ENCODE measurements at places on chromosomes 6 and 20.

DNA sequence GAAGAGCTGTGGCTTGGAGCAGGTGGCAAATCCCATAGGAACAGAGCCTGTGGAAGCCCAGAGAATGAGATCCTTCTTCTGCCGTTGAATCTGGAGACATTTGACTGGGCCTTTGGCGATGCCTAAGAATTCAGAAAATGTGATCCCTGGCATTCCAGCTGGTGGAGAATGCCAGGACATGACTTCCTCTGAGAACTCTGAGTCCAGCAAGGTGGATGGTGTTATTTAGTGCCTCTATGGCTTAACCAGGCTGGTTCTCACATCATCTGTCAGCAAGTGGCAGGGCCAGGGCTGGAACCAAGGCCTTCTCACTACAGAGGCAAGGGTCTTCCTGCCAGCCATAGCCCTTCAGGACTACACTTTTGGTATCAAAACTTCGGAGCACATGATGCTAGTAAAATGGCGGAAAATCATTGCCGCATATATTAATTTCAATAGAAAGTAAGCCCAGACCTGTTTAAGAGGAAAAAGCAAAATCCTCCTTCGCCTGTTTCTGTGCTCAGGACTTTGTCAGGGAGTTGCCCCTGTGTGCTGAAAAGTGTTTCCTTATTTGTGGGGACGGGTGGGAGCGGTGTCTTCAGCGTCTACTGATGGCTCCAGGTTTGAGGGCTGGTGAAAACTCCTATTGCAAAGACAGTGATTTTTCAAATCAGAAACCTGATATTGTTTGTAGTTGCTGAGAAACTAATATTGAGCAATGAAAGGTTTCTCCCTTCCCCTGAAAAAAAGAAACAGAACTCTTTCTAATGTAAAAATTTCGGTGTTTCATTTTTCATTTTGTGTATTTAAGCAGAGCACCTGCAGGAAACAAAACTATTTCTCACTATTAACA is 23.9 kb downstream of the DUSP22 start:
- no peak for DNase-seq

DNA sequence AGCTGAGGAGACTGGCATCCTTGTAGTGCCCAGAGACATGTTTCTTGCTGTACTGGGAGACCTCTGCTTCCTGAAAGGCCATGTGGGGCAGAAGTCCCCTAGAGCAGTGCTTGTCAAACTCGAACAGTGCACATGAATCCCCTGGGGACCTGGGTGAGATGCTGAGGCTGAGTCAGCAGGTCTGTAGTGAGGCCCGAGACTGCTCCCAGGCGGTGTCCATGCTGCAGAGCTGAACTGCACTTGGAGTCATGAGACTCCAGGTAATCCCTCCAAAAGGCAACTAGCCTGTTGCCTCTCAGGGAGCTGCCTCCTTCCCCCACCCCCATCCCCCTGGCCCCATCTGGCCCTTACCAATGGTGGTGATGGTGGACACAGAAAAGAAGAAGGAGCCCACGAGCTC is 3.7 kb downstream of the KCNK17 start:
- no peak for DNase-seq

DNA sequence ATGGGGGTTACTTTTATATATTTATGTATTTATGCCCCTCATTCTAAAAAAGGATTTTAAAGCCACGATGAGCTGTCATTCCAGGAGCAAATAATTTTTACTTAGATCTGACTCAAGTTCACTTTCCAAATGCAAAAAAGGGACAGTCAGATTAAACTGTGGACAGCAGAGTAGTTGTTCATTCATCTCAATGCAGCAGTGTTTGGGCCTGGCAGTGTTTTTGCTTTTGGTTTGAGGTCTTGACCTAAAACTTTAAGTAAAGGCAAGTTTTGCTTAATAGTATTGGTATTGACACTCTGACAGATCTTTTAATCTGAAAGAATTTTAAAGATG is 13.9 kb downstream of the JARID2 start:
- no peak for DNase-seq

- no peak for DNase-seq
These were observed 68.9 kb upstream of the SCGN start for GRCh38 chr6:25583099-25583498.

DNA sequence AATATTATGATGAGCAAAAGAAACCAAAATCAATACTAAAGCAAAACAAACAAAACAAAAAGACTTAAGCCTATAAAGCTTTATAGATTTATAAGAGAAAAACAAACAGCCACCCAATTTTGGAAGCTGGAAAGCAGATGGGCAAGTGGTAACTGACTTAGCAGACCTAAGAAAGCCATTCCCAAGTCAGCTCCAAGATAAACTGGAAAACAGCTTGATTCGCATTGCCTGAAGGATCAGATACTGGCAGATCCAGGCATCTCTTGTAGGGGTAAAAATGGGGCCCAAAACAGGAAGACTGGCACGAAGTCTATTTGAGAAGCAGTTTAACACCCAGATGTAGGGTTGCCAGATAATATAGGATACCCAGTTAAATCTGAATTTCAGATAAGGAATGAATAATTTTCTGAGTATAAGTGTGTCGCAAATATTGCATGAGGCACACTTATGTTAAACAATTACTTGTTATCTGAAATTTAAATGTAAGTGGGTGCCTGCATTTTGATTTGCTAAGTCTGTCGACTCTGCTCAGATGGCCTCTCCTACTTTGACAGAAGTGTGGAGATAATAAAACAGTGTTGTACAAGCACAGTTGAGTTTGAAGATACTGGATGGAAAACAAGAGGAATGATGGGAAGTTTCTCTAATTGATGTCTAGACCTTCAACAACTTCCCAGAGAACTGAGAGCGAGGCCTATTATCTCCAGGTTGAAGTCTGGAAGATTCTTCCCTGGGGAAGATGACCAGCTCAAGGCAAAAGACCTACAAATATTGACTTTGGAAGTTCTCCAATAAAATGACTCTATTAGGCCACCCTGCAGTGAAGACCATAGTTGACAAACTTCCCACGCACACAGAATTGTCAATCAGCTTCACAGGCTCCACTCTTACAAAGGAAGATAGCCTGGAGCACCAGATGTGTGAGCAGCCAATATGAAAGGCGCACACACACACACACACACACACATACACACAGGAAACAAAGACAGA is 113.4 kb downstream of the FAM50B start:
- DNase-seq, result no peak

- DNase-seq, result no peak
These were observed 31.7 kb upstream of the VEGFA start for GRCh38 chr6:43738267-43738676.

DNA sequence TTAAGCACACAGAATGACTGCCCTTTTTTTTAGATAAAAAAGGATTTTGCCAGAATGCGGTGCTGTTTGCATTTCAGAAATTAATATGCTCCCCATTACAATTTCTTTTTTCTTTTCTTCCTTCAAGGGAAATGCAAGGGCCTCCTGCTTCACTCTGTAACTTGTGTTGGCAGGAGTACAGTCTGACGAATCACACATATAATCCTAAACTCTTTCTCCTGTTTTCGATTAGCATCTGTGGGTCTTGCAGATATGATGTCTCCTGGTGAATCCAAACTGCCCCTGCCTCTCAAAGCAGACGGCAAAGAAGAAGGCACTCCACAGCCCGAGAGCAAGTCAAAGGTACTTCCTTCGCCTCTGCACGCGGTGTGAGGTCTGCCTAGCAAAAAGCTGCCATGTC is 149.5 kb downstream of the TMEM242 start:
- no peak for DNase-seq

DNA sequence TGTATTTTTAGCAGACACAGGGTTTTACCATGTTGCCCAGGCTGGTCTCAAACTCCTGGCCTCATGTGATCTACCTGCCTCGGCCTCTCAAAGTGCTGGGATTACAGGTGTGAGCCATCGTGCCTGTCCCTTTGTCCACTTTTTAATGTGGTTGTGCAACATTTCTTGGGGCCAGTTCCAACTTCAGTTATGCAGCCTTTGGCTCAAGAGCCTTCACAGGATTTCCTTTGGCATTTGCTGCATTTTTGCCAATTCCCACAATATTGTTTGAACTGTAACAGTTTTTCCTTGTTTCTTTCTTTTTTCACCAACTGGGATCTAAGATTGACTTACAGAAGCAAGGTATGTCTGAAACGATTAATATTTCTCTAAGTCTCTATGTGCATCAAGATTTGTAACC is 63.6 kb downstream of the EDN1 start:
- DNase-seq, result no peak

DNA sequence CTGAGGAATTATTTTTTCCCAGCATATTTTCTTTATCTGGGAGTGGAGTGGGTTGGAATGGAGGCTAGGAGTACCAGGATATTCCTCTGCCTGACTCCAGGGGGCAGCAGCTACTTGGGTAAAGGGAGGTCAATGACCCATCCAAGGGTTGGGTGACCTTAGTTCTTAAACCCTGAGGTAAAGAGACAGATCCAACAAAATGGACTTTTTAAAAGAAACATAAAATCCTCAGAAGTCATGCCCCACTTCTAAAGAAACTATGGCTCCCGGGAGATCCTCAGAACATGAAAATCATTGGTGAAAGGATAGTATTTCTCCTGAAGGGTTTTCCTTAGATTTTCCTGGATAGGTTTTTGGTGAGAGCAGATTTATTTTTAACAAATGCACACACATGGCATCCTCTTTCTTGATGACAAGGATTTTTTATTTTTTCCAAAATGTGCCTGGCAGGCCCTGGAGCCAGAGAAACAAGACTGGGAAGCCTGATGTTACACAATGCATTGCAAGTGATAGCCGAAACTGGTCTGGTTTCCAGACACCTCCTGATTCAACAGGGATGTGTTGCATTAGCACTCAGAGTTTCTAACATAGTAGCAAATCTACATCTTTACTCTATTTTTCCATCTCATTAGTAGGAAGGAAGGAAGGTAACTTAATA is 240.9 kb upstream of the BTBD3 start:
- DNase-seq, result no peak

DNA sequence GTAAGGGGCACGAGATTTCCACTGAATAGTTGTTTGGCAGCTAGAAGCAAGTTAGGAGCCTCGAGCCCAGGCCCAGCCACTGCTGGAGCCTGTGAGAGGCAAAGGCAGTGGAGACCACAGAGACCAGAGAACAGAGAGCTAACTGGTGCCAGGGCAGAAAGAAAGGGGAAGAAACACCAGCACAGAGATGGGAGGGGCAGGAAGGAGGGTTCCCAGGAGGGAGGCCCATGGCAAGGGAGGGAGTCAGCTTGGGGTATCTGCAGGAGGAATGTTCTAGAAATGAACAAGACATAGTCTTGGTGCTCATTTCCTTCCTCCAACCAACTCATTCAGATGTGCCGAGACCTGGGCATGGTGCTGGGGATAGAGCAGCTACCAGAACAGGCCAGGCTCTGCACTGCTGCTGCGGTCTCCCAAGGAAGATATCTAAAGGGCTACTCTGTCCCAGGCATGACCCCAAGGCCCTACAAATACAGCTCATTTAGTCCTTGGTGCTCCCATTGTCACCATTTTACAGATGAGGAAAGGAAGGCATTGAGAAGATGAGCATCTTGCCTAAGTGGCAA is 10.7 kb downstream of the ANGPT4 start:
- no peak for DNase-seq

DNA sequence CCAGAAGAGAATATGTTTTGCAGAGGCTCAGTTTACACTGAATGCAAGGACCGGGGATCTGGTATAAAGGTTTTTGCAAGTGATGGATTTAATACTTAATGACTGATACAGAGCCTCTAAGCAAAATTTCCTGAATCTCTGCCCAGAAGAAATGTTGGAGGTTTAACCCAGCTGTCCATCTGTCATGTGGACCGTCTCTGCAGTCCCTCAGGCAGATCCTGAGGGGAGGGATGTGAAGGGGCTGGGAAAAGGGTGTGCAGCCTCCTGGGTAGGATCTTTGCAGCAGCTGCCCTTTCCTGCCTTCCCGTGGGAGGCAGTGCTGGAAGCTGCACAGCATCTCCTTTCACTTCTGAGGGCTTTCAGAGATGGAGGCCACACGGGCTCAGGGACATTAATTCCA is 207.0 kb downstream of the SLC24A3 start:
- no peak for DNase-seq

DNA sequence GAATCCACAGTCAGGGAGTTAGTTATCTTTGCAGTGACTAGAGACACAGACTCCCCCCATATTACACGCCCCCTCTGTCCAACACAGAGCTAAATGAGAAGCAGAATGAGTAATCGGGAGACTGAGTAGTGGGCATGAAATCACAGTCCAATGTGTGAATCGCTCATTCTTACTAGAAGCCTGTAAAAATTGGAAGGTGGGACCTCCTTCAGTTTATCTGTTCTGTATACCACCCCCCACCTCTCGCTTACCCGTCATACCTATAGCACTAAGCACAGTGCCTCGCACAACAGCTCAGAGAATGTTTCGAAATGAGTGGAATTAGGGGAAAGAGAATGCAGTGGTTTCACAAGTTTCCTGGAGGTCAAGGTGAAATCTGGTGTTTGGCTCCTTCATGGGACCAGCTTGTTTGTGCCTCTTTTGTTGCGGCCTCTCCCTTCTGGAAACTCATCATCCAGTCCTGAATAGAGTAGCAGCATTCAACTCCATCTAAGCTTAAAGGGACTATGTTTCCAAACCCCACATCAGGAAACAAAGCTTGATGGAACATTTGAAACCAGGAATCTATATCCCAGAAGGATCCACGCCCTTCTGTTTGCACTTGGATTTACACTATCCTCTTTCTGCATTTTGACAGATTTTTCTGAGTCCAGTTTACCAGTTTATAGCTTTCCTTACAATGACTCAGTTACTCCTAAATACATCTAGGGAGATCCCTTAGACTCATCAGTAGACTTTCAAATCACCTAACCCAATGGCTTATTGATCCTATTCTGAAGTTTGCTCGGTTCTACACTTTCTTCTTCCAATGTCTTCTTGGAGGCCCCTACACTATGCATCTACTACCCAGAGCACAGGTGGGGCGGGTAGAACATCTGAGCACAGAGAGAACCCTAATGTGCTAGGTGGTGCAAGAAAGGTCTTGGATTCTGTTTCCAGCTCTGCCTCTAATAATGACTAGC is 59.2 kb upstream of the PIM1 start:
- DNase-seq, result peak; percentile 41

DNA sequence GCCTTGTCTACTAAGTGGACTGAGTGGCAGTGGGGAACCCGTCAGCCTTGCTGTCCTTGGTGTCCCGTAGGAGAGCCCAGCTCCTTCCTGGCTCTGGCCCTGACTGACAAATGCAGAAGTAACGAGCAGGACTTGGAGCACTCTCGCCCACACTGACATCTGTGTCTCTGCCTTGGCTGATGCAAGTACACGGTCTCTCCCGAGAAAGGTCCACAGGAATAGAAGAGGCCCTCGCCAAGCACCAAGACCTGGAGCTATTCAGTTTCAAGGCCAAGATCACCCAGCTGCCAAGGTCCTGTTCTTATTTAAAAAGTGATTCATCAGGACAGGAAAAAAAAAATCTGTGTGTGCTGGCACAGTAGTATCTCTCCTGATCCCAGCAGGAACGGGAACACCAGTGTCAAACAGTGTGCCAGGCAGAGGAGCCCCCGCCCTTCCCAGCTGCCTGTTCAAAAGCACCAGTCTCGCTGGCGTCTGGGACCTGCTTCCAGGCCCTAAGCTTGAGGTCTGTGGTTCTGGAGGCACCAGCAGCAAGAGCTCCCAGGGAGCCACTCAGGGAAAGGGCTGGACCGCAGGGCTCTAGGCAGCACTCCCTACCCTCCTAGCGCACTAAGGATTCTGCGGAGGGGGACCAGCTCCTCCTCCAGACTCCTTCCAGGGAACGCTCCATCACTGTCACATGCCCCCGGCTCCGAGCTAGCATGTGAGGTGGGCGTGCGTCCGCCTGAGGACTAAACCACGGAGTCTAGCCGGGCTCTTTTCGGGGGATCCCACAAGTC is 376.9 kb downstream of the RNGTT start:
- DNase-seq, result no peak
